ENCODE measurements at places on chromosomes 3 and 15.
A peak's percentile ranks its signal among the peaks of the same experiment; 100 is the strongest.

GRCh38 chr15:63109920-63110319 lies 11.7 kb upstream of the LACTB start:
- peak; percentile 4 for DNase-seq

DNA sequence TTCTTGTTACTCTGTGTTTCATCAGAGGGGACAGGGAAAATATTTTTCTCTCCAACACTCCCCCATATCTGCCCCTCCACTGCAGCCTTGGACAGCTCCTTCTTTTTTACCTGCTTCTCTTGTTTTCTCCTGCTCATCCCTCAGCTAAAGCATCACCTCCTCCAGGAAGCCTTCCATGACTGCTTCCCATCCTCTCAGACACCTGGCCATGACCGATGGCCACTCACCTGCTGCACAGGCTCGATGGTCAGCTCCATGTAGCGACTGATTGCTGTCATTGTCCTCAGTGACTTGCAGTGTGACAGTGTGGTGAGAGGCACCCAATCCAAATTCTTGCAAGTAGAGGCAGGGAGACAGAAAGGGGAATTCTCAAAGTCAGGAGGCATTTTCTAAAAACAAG lies 22.5 kb downstream of the TMEM44 start:
- no peak for DNase-seq

DNA sequence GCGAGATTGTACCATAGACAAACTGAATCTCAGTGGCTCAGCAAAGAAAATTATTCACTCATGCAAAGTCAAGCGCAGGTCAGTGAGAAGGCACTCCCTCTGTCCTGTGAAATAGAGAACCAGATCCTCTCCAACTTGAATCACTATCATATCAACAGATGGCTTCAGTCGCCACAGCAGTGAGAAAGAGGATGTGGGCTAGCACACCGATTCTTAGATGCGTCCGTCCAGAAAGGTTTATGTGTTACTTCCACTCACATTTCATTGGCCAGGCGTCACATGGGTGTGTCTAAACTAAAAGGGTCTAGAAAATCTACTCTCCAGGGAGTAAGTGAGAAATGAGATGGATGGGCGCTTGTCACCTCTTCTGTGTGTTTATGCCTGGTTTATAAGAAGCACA lies 141.6 kb upstream of the KBTBD8 start:
- DNase-seq, result no peak

DNA sequence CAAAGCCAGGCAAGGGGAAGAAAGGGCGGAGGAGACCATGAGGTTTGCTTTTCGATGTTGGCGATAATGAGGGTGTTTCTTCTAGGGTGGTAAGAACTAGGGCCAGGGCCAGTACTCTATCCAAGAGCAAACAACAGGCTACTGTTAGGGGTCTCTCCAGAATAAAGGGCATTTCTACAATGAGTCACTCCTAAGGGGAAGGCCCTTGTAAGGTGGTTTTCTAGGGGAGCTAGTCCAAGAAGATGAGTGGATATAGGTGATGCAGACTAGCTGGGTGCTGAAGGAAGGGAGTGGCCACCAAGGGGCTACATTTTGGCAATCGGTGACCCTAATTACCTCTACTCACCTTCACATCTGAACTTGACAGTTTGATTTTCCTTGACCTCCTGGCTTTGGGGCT lies 148.5 kb upstream of the HACD2 start:
- DNase-seq, result peak; percentile 53

DNA sequence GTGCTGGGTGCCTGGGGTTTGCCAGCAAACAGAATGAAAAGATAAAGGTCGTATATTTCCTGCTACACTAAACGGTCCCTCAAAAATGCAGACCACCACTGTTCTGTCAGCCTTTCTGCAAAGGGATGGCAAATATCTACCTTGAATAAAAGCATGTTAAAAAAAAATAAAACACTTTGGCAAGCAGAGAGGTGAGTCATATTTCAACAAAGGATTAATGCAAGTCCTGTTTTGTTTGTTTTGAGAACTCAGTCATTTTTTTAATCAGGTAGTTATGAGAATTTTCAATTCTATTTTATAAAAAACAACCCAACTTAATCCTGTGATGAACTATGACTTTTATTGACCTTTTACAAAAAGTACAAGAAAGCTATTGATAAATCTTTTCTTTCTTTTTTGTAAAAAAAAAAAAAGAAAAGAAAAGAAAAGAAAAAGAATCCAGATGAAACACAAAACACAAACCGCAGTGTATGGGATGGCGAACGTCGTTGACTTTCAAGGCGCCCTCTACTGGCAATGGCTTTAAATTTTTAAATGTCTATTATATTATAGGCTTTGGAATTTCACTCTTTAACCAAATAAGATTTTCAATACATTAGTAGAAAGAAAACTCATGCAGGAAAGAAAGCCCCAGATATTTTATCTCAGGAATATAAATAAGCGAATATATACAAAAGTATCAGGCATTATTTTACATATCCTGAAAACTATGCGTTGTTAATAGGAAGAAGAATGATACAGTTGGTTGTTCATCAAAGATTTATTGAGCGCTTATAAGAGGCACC lies 87.8 kb downstream of the NCEH1 start:
- DNase-seq, result peak; percentile 66

GRCh38 chr15:84811828-84812227 lies 5.3 kb upstream of the ALPK3 start:
- DNase-seq, result no peak

- DNase-seq, result no peak
Measured at GRCh38 chr15:34348735-34349300, 5.7 kb downstream of the NUTM1 start.

- DNase-seq, result no peak
Measured at GRCh38 chr15:59616379-59616778, 4.8 kb downstream of the GCNT3 start.

DNA sequence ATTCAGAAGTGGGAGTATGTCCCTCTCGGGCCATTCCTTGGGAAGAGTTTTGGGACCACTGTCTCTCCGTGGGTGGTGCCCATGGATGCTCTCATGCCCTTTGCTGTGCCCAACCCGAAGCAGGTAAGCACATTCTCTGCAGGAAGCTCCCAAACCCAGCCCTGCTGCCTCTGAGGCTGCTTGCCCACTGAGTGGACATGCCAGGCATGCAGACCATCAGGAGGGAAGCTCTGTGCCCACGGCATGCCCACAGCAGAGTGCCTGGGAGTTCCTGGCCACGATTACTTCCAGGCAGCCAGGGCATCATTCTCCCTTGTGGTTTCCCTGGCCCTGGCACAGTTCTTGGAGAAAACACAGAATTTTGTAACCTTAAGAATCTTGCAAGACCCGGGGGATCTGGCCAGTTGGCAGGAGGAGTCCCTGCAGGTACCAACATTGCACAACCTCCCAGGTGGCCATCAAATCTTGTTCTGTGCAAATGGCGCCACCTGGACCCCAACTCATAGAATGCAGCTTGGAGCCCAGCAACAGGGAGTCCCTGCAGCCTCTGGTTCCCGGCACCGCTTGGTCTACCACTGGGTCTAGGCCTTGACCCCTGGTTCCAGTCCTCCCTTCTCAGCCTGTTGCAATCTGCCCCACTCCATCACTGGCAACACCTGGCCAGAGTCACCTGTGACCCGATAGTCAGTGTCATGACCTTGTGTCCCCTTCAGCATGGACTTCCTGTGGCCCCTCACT lies 20.4 kb downstream of the FAH start:
- DNase-seq, result peak; percentile 65

GRCh38 chr3:79846148-79846933 lies 78.5 kb upstream of the ROBO1 start:
- no peak for DNase-seq

DNA sequence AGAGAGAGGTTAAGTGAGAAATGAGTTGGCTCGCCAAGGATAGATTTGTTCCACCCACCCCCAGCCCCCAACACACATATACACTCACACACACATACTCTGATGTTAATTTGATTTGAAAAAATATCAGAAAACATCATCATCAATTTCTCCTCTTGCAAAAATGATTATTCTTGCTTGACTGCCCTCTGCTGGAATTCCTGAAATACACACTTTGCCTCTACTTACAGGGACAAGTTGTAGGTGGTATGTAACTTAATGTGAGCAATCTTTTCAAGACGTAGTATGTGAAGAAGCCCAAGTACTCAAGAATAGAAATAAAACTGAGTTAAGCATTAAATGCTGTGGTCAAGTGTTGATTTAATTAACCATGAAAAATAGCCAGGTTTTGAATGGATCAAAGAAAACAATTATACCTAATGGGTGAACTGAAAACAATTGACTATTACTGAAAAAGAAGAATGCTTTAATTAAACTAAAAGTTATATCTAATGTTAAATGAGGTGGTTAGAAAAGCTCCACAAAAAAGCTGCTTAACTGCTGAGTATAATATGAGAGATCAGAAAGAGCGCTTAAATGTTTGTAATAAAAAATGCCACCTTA lies 46.6 kb upstream of the MDFIC2 start:
- DNase-seq, result peak; percentile 5

DNA sequence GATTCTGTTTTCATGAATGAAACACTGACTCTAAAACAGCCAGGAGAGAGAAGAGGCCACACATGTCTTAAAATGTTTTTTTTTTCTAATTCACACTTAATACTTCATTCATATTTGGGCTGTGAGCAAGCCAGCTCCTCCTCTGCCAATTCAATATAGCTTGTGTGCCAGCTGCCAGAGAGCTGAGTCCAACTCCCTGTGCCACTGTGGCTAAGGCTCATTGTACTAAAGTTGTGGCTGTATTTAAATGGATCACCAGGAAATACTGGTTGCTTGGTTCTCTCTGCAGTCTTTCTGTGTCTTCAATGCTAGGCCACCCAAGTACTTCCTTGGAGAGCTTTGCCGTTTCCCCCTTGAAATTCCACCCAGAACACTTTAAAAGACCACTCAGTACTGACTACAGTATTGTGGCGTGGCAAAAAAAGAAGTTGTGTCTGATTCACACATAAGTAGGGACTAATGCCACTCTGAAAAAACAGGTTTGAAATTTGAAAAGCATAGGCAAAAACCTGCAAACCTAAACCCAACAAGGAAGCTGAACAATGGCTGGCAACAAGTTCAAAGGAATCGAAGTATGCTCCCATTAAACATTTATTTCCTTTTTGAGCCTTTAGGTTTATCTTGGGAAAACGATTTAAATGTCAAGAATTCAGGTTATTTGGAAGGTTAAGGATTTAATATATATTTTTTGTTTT lies 524.7 kb downstream of the DIPK2A start:
- DNase-seq, result no peak

DNA sequence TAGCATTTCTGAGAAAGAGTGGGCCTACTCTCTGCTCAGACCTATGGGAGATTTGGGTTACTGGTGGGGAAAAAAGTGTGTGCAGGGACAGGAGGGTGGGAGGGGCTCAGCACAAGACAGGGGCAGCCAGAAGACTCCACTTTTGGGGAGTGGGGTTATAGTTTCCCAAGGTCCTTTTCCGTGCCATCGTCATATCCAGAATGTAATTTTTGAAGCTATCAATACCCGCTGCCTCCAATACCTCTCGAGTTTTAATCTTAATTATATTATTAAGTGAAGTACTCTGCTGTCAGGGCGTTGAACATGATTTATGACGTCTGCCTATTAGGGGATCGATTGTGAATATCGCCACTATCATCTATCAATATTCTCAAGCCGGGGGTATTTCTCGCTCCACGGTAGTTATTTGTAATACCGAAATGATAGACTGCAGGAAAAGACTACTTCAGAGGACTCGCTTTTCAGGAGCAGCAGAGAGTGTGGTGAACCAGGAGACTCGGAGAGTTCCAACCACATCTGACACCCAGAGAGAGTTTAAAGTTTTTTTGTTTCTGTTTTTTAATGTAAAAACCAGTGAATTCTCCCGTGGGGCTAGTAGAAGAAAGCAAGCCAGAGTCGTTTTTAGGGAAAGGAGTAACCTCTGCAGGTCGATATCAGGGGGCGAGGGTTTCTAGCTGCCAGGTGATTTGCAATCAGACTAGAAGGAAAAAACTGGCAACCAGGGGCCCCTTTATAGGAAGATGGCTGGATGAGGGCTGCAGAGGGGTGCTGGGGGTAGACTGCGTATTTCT lies 20.6 kb downstream of the NR2F2 start:
- no peak for DNase-seq

- no peak for DNase-seq
Measured at GRCh38 chr3:131053043-131053859, 26.6 kb downstream of the NEK11 start.

DNA sequence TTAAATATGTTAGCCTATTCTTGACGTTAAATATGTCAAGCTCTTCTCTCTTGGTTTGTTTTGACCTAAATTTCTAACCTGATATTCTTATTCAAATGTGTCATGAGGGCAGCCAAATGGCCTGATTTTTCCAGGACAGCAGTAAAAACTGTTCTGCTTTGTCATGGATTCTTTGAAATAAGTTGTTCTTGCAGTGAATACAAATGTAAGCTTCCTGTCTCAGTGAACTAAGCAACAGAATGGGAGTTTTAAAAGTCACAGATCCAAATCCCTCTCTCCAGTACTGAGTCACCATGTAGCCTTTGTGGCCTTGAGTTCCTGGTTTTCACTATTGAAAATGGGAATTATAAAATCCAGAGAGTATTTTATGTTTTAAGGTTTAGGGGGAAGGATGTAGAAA lies 301.8 kb downstream of the NLGN1 start:
- DNase-seq, result no peak

DNA sequence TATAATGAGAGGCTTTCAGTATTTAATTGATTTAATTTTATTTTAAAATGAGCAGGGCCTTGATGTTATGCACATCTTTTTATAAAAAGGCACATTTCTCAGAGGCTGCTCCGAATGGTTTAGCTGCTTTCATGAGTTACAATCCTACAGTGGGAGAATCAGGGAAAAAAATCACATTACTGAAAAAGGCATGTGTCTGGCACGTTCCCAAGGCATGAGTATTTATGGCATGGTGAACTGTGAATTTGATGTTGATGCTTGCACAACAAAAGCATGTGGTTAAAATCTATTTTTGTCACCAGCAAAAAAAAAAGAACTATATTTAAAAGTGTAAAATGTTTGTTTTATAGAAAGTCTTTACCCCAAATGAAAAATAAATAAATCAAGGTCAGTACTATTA lies 485.2 kb upstream of the ROBO2 start:
- no peak for DNase-seq

DNA sequence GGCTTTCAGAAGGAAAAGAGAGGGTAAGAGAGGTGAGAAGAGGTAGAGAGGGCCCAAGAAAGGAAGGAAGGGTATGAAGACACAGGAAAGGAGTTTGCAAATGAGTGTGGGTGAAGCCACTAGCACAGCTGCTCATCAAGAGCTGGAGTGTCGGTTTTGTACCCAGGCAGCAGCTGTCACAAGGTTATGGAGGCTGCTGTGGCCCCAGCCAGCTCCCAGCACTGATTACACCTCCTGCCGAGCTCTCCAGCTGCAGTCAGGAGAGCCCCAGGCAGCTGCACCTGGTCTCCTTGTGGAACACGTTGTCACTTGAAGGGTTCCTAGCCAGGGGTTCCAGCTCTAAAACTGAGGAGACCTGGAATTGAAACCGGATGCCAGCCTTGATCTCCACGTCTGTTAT lies 60.4 kb upstream of the CHD2 start:
- no peak for DNase-seq

- DNase-seq, result no peak
Measured at GRCh38 chr3:12188328-12188648, 29.6 kb upstream of the TIMP4 start.

GRCh38 chr3:177944228-177944661 lies 592.0 kb upstream of the KCNMB2 start:
- no peak for DNase-seq

- DNase-seq, result no peak
Measured at GRCh38 chr3:69999140-70000027, at the start of gene SAMMSON. Gene SAMMSON, plus strand, starts transcription at chr3:69999733.
